ENCODE measurements at places on chromosomes 4 and X.

- no peak for DNase-seq
Observed at GRCh38 chrX:56795309-56795868, 66.3 kb downstream of the NBDY start.

GRCh38 chrX:10197279-10198210, 40.8 kb downstream of the CLCN4 start:
- no peak for DNase-seq

GRCh38 chrX:9489234-9489633, 24.4 kb downstream of the TBL1X start:
- no peak for DNase-seq

- no peak for DNase-seq
Observed at GRCh38 chrX:8306291-8306925, 135.3 kb upstream of the VCX2 start.

GRCh38 chr4:112085156-112086035, 59.9 kb upstream of the FAM241A start:
- no peak for DNase-seq

DNA sequence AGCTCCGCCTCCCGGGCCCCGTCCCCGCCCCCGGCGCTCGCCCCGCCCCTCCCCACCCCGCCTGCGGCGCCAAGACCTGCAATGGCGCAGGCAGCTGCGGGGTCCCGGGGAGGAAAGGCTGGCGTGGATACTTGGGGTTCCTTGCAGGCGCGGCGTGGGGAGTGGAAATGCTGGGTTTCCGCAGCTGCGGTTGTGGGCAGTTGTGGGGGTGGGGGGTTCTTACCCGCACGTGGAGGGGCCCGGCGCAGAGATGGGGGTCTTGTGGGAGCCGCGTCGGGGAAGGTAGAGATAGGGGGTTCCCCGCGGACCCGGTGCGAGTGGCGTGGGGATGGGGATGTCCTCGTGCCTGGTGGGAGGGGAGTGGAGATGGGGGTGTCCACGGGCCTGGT, 680 bp upstream of the ASMTL start:
- DNase-seq: no peak

DNA sequence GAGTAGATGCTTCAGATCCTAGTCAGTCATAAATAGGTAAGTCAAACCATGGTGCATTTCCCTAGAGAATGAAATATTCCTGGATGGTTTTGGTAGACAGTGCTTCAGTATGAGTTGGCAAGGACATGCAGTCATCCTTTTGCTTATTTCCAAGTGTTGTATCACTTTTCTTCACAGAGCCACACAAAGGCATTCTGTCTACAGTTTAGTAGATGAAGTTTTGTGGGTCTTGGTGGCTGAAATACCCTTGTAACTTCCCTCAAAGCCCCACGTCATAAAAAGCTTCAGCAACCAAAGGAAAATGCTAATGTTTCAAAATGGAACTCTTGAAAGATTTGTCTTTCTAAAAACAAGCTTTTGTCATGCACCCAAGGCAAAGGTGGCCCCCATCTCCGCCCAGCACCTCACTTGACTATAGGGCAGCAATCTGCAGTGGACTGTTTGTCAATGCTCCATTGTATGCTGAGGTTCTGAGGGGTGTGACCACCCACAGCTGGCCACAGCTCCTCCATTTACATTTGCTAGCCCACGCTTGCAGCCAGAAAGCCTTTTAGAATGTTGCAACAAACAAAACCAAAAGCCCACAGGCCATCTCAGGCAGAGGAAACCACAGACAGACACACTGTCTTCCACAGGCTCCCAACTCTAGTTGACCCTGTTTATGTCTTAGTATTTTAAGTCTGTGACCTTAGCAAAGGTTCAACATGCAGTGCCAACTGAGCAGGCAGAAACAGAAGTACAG, 87.1 kb upstream of the FAM9C start:
- DNase-seq: no peak

Data from NCI-H1105 (cell line).